Neural progenitor cell (in vitro differentiated cells): ENCODE measurements at places on chromosomes 11 and 22.

DNA sequence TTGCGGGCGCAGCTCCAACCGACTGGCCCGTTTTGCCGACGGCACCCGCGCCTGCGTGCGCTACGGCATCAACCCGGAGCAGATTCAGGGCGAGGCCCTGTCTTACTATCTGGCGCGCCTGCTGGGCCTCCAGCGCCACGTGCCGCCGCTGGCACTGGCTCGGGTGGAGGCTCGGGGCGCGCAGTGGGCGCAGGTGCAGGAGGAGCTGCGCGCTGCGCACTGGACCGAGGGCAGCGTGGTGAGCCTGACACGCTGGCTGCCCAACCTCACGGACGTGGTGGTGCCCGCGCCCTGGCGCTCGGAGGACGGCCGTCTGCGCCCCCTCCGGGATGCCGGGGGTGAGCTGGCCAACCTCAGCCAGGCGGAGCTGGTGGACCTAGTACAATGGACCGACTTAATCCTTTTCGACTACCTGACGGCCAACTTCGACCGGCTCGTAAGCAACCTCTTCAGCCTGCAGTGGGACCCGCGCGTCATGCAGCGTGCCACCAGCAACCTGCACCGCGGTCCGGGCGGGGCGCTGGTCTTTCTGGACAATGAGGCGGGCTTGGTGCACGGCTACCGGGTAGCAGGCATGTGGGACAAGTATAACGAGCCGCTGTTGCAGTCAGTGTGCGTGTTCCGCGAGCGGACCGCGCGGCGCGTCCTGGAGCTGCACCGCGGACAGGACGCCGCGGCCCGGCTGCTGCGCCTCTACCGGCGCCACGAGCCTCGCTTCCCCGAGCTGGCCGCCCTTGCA, 1.0 kb downstream of the FJX1 start:
- peak; percentile 75 for DNase-seq

GRCh38 chr11:2071748-2072385, 67.3 kb downstream of the IGF2 start:
- no peak for DNase-seq

DNA sequence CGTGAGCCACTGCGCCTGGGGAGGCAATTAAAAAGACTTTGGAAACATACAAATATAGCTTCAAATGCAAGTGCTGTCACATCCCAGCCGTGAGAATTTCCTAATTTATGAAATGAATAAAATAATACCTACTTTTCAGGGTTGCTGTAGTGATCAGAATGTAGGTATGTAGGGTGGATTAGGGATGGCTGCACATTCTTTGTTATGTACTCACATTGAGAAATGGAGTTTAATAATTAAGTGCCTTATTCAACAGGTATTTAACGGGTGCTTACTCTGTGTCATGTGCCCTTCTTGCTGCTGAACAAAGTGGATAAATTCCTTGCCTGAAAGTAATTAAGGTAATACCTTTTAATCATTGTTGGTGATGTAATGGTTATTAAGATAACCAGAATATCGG, 37.0 kb downstream of the MMP7 start:
- no peak for DNase-seq

DNA sequence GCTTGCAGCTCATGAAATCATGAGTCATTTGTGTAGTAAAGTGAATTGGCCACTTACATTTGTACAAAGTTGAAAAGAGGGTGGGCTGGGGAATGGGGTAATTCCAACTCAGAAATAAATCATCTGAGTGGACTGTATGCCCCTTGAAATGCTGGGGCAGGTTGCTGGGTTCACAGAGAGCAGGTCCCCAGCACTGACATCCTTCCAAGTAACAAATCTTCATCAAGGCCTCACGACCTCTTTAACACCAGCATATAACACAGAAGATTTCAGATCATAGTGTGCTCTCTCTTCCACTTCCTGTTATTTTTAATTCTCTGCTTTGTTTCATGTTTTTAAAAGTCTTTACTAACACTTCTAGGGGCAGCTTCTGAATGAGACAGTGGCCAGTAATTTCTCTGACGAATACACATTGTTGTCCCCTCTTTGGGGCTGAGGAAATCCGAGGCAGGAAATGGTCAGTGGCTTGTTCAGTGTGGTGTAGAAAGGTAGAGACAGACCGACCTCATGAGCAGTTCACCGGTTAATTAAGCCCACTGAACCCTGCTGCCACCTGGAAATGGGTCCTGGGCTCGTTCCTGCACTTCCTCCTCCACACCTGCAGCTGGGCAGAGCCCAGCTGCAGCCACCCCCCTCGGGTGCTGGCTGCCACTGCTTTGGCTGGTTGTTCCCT, 127.7 kb downstream of the MAML2 start:
- no peak for DNase-seq

GRCh38 chr11:75792127-75792731, 22.8 kb upstream of the UVRAG start:
- DNase-seq = no peak
